SK-N-SH treated with all-trans-retinoic acid at 6 μM for 48 hours (cell line): ENCODE measurements at places on chromosomes 4 and X.

GRCh38 chr4:7649411-7649740 is 214.6 kb upstream of the PSAPL1 start:
- ATAC-seq, result no peak

DNA sequence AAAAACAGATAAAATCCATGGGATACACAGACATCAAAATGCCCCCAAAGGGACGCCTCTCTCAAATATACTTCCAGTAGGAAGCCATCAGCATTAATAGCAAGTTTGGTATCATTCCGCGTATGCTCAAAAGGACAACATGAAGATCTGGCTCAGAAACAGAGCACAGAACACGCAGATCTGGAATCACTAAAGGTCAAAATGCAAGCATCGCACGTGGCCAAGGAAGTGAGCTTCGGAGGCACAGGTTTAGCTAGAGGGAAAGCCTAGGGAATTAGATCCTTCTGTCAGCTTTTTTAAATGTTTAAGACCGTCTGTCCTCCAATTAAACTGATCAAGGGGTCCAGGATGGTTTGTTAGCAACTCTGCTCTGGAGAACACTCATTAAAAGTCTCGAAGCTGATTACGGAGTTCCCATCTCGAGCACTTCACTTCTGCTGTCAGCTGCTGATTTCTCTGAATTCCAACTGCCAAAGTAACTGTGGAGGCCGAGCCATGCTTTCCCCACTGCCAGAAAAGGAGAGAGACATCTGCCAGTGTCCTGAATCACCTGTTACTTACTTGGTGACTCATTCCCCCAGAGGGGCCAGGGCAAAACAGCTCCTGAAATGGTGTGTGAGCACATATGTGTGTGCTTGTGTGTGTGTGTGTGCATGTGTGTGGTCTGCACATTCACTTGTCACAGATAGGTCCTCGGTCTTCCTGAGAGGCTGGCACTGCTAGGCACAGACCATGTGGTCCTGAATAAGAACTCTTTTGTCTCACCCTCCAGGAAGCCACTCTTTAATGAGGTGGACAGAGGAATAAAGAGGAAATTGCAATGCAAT is 177.7 kb upstream of the PPARGC1A start:
- ATAC-seq, result peak; percentile 30; the same call in 2 of the 3 replicates

- ATAC-seq, result peak; percentile 61
Observed at GRCh38 chr4:167779864-167780263, 312.5 kb upstream of the ANXA10 start.

DNA sequence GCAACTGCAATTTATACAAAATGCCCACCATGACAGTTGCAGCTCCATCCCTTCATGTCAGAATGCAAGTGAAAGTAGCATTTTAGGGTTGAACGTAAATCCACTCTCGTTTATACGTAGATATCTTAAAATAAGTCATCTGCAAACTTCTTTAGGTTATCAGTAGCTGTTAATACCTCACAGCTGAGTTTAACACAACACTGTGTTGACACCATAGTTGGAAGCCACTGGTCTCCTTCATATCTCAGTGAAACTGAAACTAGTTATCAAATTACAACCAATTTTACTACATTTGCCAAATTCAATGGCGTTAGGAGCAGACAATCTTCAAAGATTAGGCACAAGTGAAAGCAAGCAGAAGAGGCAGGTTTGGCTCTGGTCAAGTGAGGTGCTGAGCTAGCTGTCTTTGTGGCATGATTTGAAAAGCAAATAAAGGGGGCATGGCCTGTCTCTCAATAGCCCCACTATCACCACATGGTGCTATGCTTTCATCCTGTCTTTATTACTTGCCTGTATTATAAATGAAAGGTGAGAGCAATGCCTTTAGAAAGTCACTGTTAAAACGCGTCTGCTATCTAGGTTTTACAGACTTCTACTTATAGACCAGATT is 12.3 kb downstream of the PPP3CA start:
- ATAC-seq, result no peak

GRCh38 chr4:112552668-112553067 is 36.7 kb upstream of the NEUROG2 start:
- ATAC-seq, result peak; percentile 95

DNA sequence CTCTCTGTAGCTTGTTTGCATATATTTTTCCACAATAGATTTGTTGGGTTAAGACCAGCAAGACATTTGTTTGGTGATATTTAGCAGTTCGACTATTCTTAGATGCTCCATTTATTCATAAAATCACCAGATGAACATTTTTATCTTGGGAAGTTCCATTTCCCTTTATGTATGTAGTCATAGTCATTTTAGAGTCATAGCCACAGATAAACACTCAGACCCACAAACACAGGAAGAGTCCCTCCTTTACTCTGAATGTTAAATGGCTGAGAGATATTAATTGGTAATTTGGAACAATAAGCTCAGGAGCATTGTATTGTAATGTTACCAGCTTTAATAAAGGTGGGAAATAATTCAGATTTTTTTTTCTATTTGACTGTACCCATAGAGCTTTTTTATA is 1608.7 kb downstream of the STIM2 start:
- ATAC-seq, result no peak

GRCh38 chr4:48360285-48361011 is 19.1 kb downstream of the SLAIN2 start:
- peak; percentile 96 for ATAC-seq

DNA sequence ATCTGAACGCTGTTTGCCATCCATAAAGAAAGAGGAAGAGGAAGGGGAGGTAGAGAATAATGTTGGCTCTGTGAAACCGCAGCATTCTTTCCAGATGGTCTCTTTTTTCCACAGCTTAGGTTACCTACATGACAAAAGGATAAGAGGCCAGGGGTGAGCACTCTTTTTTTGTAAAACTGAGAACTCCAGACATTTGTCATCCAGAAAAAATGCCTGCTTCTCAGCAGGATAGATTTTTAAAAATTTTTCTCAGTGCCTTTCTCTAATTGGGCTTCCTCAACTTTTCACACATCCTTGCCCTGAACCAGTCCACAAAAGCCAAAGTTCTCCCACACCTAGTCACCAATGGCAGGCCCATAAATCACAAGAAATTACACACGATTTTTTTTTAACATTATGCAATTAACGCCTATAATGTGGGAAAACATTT is 158.1 kb upstream of the TENM3 start:
- ATAC-seq, result no peak

- ATAC-seq, result 0 out of 3 replicates have a peak, but pooled peaks have one; percentile 15
Observed at GRCh38 chrX:13090339-13091110, 46.1 kb upstream of the FAM9C start.
